Activated CD8-positive, alpha-beta memory T cell treated with anti-CD3 and anti-CD28 coated beads, Interleukin-2, amount 10 ng/mL, durations not matched to agents 7 days and 5 days (primary cell): ENCODE measurements at places on chromosomes 1 and 21. TPM values are rescaled to one million over a fixed set of nuclear protein-coding genes. Genes with fewer than 3 reads are reported as not detected.

GRCh38 chr1:160925652-160926244 lies 28.9 kb downstream of the ITLN2 start:
- no peak for DNase-seq

GRCh38 chr1:205592443-205593003 lies 39.3 kb downstream of the ELK4 start:
- peak; percentile 35 for DNase-seq

DNA sequence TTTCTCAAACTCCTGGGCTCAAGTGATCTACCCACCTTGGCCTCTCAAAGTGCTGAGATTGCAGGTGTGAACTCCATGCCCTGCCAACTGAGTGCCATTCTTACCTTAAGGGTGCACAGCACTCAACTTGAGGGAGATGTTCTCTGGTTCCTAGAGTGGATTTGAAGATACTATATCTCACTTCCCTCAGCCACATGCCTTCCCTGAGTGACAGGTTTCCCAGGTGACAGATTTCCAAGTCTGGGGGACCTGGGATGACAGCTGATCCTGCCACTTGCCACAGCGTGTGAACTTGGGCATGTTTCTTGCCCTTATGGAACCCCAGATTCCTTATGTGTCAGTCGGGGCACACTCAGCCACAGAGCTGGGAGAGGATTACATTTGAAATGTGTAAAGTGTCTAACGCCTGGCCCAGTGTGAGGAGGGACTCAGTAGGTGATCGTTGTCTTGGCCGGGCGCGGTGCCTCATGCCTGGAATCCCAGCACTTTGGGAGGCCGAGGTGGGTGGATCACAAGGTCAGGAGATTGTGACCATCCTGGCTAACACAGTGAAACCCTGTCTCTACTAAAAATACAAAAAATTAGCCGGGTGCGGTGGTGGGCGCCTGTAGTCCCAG lies 29.6 kb upstream of the BTG2 start:
- no peak for DNase-seq

DNA sequence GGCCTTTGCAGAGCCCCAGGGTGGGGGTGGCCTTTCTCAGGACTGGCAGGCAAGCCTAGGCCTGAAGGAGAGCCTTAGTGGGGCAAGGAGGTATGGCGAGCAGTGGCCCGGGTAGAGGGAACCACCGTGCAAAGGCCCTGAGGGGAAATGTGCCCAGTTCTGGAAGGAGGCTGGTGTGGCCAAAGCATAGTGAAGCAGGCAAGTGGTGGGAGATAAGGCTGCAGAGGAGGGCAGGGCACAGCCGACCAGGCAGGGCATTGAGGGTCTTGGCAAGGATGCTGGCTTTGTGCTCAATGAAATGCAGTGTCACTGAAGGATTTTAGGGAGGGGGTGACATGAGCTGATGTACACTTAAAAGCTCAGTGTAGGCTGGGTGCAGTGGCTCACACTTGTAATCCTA lies 22.8 kb downstream of the MROH7 start:
- DNase-seq, result no peak

DNA sequence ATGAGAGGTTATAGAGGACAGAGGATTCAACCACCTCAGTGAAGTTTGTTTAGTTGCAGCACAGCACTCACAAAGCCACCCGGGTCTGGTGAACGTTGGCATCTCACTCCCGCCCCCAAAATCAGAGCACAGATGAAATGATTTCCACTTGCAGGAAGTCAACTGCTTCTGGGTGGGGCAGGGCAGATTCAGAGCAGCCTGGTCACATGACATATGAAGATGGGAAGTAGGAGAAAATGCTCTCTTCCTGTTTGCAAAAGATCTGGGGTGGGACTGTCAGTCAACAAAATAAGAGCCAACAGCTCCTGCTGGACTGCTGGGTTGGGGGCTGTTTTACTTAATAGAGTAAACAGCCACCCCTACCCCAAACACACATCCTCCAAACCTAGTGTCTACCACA lies 43.2 kb downstream of the LRRC71 start:
- DNase-seq, result peak; percentile 68

GRCh38 chr1:5896706-5897660 lies 95.2 kb downstream of the NPHP4 start:
- DNase-seq, result no peak

- no peak for DNase-seq
These were observed 17.7 kb downstream of the IVL start for GRCh38 chr1:152926091-152926490.

- no peak for DNase-seq
These were observed 134.4 kb downstream of the LRRC7 start for GRCh38 chr1:69702085-69702484.

DNA sequence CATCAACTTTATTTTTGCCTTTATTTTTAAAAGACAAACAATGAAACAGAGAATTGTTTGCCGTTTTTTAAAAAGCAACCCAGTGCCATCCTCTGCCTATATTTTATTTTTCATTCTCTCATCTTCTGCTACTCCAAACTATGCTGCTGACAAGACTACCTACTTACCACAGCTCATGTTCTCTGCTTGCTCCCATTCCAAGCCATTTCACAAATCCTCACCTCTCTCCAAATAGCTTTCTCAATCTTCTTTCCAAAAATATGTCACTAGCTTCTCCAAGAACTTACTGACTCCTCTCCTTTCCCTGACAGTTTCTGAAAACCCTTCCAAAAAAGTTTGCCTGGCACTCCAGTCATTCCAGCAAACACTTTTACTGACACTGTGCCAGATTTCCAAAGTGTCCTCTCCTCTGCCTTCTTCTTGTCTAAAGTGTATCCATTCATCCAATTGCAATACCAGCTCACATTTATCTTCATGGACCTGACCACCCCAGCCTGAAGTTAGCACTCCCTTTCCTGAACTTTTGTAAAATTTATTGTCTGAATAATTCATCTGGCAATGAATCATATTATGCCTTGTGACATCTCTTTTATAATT lies 766.5 kb upstream of the B3GALT2 start:
- DNase-seq, result no peak

- no peak for DNase-seq
These were observed 27.3 kb downstream of the CLIC6 start for GRCh38 chr21:34696121-34696520.

GRCh38 chr1:18637962-18638834 lies 7.6 kb downstream of the PAX7 start:
- DNase-seq, result no peak

GRCh38 chr1:11523746-11524464 lies 45.0 kb downstream of the DISP3 start:
- DNase-seq, result no peak

The CELA3B gene
- not detected for total RNA-seq

The LENEP gene
- 1.2 TPM for total RNA-seq

The MRPS14 gene
- total RNA-seq, result 33.5 TPM

The RASSF5 gene
- total RNA-seq, result 216 TPM
